Anterior cingulate cortex (tissue), 58 donors: ENCODE measurements at places on chromosomes 7 and 10.
A peak's percentile ranks its signal among the peaks of the same experiment; 100 is the strongest.

GRCh38 chr7:103063895-103064294, 10.7 kb downstream of the FBXL13 start:
- no peak for DNase-seq

- DNase-seq: no peak
These were observed 41.6 kb upstream of the MINDY3 start for GRCh38 chr10:15901889-15902288.

DNA sequence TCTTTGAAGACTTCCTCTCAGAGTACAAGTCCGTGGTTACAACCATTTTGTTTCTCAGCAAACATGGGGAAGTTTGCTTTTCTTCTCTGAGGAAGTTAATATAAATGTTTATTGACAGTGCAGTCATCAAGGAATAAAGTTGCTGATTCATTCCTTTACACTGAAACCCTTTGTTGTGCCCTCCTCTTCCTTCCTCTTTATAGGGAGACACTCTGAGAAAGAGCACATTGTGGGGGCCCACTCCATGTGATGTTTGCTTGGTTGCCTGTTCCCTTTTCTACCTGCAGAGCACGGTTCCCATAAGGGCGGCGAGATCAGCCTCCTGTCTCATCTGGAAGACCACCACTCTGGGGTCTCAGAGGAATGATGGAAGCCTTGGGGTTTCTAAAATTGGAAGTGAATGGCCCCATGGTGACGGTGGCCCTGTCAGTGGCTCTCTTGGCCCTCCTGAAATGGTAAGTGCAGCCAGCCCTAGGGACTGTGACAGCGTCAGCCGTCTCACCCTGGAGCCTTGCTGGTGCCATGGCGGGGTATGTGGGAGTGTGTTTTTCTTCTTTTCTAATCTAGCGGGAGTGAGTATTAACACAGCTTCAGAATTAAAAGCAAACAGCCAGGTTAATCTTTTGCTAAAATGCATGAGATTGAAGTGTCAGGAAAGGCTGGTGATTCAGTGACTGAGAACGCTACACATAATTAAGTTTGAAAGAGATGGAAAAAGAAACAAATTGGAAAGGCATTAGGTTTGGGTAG, at the start of gene TBXAS1:
Gene TBXAS1 (plus strand): TSS at position 240 of the 750 bp plus-strand sequence. CDS start 127 bp downstream, at position 367.
- DNase-seq: no peak

DNA sequence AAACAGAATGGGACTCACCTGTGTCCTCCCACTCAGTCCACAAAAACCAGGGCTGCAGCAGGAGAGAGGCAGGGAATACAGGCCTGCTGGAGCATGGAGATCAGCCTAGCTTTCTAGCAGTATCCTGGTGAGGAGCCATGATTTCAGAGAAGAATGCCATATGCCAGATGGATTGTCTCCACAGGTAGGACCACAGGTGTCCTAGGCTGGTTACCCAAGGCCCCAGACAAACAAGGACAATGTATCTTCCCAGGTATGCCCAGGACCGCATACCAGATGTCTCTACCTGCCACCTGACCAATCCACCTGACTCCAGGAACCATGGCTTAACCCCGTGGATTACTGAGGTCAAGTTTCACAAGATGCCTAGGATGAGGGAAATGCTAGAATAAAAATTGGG, 295.4 kb upstream of the NPSR1 start:
- DNase-seq: no peak

DNA sequence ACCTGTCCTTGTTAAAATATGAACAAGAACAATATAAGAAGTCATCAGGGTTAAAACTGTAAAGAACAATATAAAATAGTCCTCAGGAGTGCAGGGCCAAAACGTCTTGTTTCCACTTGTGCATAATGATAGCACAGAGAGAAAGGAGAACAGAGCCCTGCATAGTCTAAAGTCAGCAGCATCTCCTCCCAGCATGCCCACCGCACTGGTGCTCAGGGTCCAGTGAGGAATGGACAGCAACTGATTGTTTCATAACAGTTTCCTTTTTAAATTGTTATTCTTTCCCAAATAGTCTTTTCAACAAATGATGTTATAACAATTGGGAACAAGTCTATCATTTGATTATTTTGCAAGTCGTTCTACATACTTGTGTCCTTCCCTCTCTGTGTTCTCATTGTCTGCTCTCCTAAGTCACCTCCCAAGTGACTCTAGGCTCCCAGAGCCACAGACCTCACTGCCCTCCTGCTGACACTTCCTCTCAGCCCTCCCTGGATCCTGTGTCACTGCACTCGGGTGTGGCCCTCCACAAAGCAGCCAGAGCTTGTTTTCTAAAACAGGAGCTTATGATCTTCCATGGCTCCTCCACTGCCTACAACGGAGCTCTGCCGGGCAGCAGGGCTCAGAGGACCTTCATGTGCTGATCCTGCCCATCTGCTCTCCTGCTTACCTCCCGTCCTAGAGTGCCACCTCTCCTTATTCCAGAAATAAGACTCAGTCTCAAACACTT, 27.6 kb downstream of the COBL start:
- no peak for DNase-seq

DNA sequence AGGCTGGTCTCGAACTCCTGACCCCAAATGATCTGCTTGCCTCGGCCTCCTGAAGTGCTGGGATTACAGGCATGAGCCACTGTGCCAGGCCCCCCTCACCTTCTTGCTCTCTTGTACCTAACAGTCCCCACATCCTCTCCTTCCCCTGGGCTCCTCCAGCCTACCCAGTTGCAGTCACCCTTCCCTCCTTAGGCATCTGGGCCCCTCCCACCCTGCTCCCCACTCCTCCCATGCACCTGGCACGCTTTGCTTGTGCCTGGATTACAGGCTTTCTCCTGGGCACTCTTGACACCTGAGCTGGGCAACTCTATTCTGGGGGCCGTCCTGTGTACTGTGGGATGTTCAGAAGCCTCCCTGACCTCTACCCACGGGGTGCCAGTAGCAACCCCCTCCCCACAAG, 3.0 kb downstream of the CLDN15 start:
- DNase-seq: no peak

GRCh38 chr7:140342727-140343514, 55.4 kb downstream of the SLC37A3 start:
- DNase-seq: no peak

GRCh38 chr7:137454767-137455166, 111.2 kb upstream of the PTN start:
- no peak for DNase-seq

- no peak for DNase-seq
These were observed 113.8 kb upstream of the EEPD1 start for GRCh38 chr7:36039243-36039642.

- no peak for DNase-seq
These were observed 45.4 kb downstream of the NAMPT start for GRCh38 chr7:106239406-106239805.

DNA sequence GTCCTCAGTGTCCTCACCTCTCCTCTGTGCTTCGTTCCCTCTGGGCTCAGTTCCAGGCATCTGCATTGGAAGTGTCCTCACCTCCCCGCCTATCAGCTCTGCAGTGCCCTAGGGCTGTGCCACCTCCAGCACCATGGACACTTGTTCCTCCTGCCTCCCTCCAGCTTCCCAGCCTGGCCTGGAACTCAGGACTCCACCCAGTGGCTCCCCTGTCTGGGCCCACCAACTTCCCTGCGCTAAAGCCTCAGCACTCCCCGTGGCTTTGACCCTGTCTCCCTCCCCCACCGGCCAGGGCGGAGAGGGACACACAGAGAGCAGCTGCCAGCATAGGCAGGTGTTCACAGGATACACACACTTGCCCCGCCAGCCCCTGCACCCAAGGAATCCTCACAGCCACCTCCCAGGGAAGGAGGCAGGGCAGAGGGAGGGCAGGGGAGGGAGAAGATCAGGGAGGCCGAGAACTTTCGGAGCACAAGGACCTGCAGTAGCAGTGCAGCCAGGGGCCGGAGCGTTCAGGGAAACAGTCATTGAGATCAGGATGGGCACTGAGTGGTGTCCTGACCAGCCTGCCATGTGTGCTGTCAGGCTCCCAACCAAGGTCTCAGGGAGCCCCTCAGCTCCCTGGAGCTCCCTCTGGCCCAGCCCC, 31.3 kb downstream of the ANXA8 start:
- no peak for DNase-seq

DNA sequence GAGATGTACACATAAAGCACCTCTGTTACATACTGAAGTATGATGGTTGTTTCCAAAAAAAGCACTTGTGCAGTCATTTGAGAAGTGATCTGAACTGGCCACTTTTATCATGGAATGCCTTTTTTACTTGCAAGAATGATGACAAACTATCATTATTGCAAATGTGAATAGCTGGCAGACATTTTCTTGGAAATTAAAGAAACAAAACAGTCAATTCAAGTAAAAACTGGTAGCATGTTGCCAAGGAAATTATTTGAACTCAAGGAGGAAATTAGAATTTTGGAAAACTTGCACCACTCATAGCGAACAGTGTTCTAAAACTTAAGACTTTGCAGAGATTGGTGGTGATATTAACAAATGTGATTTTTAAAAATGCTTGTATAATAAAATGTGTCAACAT, 6.6 kb downstream of the RHEB start:
- no peak for DNase-seq

- no peak for DNase-seq
These were observed 2.7 kb upstream of the SNX13 start for GRCh38 chr7:17943006-17943405.

- DNase-seq: no peak
These were observed 116.6 kb downstream of the RAB18 start for GRCh38 chr10:27620430-27621397.

DNA sequence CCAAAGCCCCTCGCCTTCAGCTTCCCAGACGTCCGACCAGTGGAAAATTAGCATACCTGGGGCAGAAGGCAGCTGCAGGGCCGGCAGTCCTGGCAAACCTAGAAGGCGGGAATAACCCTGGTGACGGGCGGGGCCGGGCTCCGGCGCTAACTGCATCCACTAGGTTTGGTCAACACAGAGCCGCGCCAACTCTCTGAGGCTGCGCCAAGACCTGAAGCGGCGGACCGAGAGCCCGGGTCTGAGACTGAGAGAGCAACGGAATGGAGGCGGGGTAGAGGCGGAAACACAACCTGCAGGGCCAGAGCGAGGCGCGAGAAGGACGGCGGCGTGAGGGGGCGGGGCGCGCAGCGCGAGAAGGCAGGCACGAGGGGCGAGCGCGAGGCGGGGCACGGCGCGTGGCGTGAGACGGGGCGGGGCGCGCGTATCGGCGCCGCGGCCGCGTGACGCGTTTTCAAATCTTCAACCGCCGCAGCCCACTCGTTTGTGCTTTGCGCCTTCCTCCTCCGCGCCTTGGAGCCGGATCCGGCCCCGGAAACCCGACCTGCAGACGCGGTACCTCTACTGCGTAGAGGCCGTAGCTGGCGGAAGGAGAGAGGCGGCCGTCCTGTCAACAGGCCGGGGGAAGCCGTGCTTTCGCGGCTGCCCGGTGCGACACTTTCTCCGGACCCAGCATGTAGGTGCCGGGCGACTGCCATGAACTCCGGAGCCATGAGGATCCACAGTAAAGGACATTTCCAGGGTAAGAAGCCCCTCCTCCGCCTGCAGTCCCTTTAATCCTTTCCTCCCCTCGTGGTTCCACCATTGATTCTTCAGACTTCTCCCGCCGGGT, at the start of the genes DBF4 and SLC25A40:
Gene DBF4 (plus strand): TSS at position 454 of the 829 bp plus-strand sequence. CDS start 240 bp downstream, at position 694.
Gene SLC25A40 (minus strand): TSS at position 321 of the 829 bp plus-strand sequence. CDS start 17,633 bp downstream, outside the sequence.
- DNase-seq: peak; percentile 89

- DNase-seq: no peak
These were observed 46.3 kb downstream of the HTRA1 start for GRCh38 chr10:122507616-122508015.

GRCh38 chr7:14626076-14626475, 276.5 kb downstream of the DGKB start:
- DNase-seq: no peak

- DNase-seq: no peak
These were observed 43.8 kb downstream of the TPK1 start for GRCh38 chr7:144792050-144792449.

GRCh38 chr7:104252409-104253134, 44.8 kb upstream of the ORC5 start:
- DNase-seq: no peak
